Immature natural killer cell (primary cell): ENCODE measurements at places on chromosomes 5 and 9.

DNA sequence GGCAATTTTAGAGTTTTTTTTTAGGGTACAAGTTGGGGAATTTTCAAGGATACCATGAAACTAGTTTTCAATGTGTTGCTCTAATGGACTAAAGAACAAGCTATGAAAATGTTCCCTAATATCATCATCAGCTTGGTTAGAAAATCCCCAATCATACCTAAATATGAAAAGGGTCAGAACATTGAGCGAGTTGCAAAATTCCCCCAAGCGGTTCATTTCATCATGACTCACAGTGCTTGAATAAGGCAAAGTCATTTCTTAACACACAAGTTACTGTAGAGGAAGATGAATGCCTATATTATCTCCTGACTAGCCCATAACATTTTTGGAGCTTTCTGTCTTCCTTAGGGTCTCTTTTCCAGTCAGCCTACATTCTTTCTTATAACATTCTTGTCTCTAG, 62.7 kb downstream of the ST8SIA4 start:
- no peak for DNase-seq

DNA sequence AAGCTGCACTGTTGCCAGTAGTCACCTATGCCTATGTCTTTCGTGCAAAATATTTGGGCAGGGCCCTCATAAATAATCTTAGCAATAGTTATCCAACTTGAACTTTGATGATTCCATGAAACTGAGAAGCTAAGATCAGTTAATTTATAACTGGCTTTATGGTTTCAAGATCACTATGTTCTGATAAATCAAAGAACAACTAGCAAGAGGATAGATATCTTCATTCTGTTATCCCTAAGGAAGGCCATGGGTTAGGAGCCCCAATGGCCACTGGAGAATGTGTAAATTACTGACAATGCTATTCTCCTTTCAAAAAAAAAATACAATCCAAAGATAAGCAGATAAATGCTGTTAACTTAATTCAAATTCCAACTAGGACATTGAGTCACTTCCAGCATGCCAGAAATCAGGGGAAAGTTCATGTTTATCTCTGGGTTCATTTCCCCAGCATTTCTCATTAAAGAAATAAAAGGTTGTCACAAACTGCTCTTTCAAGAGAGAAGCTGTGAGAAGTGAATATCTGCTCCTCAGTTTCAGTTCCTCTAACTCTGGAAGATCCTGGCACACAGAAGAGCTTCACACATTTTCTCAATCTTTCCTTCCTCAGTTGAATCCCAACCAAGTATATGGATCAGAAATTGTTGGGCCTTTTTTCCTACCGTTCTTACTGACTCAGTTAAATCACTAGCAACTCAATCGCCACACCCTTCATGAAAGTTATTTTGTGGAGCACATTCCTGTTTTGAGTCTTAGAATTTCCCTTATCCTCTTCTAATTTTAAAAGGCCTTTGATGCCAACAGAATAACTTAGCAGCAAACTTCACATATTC, 59.6 kb upstream of the SLC1A1 start:
- DNase-seq, result no peak

DNA sequence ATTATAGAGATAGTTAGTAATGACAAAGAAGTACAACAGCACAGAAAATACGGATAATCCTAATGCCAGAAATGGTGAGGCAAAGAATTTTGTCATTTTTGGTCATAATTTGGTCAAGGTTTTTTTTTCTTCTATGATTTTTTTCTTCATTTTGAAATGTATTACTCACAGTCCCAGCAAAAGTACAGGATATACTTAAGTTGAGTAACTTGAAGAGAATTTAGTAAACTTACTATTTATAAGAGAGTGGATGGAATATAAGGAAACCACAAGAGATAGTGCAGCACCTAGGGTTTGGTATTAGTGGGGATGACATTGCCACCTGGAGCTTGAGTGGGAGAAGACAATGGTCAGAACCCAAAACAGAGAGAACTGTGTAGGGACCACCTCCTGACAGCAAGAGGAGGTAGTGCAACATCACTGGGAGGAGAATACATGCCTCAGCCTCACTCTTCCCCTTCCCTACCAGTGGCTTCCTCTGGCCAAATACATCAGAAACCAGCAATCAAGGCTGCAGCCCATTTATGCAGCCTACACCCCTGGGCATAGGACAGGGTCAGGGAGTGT, 434.5 kb upstream of the TRPC7 start:
- no peak for DNase-seq

DNA sequence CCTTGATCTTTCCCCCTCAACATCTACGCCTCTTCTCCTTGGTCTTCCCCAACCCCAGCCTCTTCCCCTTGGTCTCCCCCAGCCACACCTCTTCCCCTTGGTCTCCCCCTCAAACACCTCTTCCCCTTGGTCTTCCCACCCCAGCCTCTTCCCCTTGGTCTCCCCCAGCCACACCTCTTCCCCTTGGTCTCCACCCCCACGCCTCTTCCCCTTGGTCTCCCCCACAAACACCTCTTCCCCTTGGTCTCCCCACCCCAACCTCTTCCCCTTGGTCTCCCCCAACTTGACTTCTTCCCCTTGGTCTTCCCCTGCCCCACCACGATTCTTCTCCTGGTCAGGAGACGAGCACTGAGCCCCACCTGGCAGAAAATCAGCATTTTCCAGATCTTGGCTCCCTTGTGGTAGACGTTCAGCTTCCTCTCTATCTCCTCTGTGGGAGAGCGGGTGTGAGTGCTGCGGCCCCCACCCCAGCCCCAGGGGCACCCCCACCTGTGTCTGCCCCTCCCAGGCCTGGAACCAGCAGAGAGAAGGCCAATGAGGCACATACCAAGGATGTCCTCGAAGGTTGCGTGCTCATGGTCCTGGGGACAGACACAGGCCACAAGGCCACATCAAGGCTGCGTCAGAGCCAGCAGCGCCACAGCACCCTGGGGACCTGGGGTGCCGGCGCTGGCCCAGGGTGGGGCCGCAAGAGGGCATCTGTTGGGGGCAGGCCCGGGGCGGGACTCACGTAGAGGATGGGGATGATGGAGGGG, 7.0 kb downstream of the NSMF start:
- DNase-seq, result no peak

- DNase-seq, result no peak
Measured at GRCh38 chr5:118095115-118095514, 893.2 kb downstream of the DTWD2 start.

- no peak for DNase-seq
Measured at GRCh38 chr5:14229734-14230133, 86.6 kb downstream of the TRIO start.

- no peak for DNase-seq
Measured at GRCh38 chr9:122036988-122037387, 56.1 kb downstream of the TTLL11 start.

- DNase-seq, result no peak
Measured at GRCh38 chr5:31860726-31861433, 221.9 kb downstream of the PDZD2 start.

GRCh38 chr5:122101636-122102285, 23.7 kb upstream of the LOX start:
- DNase-seq, result no peak

- DNase-seq, result no peak
Measured at GRCh38 chr5:94375801-94376200, 242.6 kb downstream of the KIAA0825 start.

DNA sequence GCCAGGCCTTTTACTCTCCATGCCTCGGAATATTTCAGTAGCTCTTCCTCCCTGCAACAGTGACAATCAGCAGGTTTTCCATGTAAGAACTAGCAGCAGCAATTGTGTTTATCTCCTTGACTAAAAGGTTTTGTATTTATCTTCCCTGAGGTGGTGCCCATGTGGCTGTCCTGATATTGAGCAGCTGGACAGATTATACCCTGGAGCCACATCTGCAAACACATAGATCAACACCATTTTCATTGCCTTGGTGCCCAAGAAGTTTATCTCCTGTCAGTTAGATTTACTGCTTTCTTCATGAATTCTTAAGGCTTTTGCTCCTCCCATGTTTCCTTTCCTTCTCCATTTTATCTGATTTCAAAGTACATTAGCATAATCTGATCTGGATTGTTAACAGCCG, 378.4 kb downstream of the SPATA31D1 start:
- DNase-seq, result no peak

DNA sequence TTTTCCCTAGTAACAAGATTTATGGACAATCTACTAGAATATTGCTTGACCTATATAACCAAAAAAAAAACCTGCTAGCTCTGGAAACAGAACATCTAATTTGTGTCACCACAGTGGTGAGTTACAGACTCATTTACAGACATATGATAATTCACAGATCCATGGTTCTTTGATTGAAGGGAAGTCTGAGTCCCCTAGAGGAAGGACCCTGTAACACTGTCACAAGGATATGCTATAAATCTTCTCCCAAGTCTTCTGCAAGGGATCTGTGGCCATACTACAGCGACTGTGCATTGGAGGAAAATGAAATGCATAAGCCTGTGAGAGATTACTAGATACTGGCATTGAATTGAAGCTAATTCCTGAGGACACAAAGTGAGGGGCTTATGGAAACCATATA, 630.6 kb upstream of the SGCD start:
- DNase-seq, result no peak

DNA sequence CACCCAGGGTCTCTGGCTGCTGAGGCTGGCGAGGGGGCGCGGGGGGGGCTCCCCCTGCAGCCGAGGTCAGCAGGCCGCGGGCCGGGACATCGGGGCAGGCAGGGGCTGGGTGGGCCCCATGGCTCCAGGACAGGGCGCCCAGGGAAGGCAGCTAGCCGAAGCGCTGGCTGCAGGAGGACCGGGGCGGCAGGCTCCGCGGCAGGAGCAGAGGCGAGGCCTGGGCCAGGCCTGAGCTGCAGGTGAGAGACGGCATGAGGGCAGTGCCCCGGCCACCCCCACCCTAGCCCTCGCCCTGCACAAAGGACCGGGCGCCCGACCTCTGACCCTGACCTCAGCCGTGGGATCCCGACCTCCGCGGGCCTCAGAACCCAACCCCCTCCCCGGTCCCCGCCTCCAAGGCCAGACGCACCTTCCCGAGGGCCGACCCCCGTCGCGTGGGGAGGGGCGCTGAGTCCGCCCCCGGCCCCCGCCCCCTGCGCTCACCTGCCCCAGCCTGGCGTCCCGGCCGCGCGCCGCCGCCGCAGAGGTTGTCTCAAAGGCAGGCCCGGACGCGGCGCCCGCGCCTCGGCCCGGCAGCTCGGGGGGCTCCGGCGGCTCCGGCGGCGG, 431 bp downstream of the RNF208 start:
- no peak for DNase-seq

- DNase-seq, result no peak
Measured at GRCh38 chr5:159094745-159095144, 5.0 kb downstream of the EBF1 start.

GRCh38 chr9:11318946-11319345, 706.1 kb upstream of the PTPRD start:
- DNase-seq, result no peak

- no peak for DNase-seq
Measured at GRCh38 chr5:32165597-32165996, 8.5 kb downstream of the GOLPH3 start.

DNA sequence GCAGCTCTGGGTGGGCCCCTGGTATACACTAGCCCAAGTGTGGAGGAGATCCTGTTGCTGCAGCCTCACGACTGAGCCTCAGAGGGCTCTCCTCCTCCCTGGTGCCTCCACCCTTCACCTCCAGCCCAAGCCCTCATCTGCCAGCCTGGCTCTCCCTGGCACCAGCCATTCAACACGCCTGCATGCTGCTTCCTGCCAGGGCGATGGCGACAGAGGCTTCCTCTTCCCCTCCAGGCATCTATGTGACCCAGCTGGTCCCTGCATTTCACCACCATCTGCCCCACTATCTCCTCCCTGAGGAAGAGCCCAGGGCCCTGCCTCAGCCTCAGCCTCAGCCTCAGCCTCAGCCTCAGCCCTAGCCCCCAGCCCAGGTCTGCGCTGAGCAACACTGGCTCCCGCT, 54.8 kb upstream of the ANGPTL2 start:
- no peak for DNase-seq

GRCh38 chr5:32711362-32711680, 200 bp downstream of the NPR3 start:
- DNase-seq, result no peak

- DNase-seq, result no peak
Measured at GRCh38 chr9:129615407-129616285, 5.3 kb downstream of the C9orf50 start.

- no peak for DNase-seq
Measured at GRCh38 chr5:82820961-82821845, 256.0 kb downstream of the TMEM167A start.

- DNase-seq, result no peak
Measured at GRCh38 chr9:84061613-84062193, 81.1 kb downstream of the RMI1 start.

DNA sequence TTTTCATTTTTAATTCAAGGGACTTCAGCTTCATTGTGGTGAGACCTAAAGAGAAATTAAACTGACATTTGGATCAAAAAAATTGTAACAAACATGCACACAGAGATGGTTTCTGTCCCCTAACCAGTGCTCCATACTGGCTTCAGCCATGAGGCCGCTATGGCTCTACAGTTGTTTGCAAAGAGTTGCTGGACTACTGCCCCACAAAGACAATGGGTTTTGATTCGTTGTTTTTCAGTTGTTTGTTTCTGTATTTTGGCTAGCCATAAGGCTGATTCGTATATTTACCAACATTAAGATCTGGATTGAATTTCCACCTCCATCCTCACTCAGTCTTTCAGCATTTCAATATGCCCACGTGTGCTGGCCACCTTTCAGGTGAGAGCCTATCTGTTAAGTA, 163.7 kb upstream of the KIF2A start:
- DNase-seq, result no peak

DNA sequence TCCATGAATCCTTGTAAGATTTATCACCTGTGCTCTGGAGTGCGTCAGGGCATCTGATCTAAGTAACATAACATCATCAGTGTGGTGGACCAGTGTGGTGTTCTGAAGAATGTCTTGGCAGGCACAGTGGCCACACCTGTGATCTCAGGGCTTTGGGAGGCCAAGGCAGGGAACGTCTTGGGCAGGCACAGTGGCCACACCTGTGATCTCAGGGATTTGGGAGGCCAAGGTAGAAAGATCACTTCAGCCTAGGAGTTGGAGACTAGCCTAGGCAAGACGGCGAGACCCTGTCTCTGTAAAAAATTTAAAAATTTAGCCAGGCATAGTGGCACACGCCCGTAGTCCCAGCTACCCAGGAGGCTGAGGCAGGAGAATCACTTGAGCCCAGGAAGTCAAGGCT, 185.5 kb downstream of the CACNA1B start:
- DNase-seq, result no peak

GRCh38 chr5:135578305-135578684, 496 bp downstream of the CXCL14 start:
- no peak for DNase-seq

GRCh38 chr5:172534229-172535107, 80.1 kb upstream of the SH3PXD2B start:
- no peak for DNase-seq
